ENCODE measurements at places on chromosomes 11 and 22.
A peak's percentile ranks its signal among the peaks of the same experiment; 100 is the strongest.

GRCh38 chr22:24726848-24727217 is 47.7 kb downstream of the PIWIL3 start:
- no peak for DNase-seq

DNA sequence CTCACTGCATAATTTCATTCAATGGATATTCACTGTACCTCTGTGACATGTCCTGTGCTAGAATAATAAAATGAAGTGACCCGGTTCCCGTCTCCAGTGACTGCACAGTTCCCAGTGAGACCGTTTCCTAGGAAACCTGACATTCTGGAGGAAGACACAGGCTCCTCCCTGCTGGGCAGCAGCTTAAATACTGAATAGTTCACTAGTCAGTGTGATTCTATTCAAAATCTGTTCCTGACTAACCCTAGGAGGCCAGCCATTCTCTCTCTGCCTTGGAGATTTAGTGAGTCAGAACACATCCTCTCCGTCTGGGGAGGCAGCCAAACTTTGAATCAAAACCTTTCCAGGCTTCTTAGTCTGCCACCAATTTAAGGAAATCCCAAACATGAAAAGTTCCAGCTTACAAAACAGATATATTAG is 11.3 kb downstream of the TRIM66 start:
- DNase-seq, result no peak

DNA sequence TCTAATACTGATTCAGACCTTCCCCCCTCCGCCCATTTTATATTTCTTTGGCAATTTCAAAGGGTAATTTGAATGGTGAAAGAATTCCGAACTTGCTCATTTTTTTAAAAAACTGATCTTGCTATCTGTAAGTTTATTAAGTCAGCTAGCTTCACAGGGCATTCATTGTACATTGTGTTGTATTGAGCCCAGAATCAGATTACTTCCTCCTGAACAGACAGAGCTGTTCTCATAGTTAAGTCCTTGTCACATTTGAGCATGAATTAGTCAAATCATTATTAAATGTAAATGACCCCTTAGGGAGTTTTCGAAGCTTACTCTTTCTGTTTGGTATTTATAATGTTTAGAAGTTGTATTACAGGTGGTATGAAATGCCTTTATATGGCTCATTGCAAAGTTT is 34.4 kb downstream of the CYP2R1 start:
- DNase-seq, result no peak

GRCh38 chr22:38455530-38456271 is 702 bp upstream of the KCNJ4 start:
- DNase-seq, result no peak

DNA sequence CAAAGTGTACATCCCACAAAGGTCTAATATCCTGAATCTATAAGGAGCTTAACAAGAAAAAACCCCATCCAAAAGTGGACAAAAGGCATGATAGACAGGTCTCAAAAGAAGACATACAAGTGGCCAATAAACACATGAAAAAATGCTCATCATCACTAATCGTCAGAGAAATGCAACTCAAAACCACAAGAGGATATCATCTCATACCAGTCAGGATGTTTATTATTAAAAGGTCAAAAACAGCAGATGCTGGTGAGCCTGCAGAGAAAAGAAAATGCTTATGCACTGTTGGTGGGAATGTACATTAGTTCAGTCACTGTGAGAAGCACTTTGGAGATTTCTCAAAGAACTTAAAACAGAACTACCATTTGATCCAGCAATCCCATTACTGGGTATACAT is 12.7 kb downstream of the LGALS12 start:
- DNase-seq, result peak; percentile 55

GRCh38 chr22:38214302-38215056 is 12.7 kb downstream of the MAFF start:
- peak; percentile 82 for DNase-seq

- no peak for DNase-seq
Observed at GRCh38 chr22:36021606-36022153, 6.9 kb downstream of the RBFOX2 start.

GRCh38 chr11:131824771-131825170 is 454.4 kb downstream of the NTM start:
- no peak for DNase-seq

GRCh38 chr11:67652965-67653845 is 2.7 kb upstream of the ACY3 start:
- DNase-seq, result no peak

DNA sequence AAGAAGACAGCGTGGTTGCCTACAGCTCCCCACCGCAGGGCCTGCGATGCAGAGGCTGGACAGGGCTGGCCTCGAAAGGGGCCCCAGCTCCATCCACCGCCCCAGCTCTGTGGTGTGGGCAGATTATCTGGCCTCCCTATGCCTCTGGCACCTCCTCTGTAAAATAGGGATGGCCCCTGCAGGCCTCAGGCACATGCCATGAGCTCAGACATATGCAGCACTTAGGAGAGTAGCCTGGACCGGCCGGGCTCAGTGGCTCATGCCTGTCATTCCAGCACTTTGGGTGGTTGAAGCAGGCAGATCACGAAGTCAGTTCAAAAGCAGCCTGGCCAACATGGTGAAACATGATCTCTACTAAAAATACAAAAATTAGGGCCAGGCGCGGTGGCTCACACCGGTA is 7.4 kb downstream of the APOBEC3D start:
- DNase-seq, result no peak

DNA sequence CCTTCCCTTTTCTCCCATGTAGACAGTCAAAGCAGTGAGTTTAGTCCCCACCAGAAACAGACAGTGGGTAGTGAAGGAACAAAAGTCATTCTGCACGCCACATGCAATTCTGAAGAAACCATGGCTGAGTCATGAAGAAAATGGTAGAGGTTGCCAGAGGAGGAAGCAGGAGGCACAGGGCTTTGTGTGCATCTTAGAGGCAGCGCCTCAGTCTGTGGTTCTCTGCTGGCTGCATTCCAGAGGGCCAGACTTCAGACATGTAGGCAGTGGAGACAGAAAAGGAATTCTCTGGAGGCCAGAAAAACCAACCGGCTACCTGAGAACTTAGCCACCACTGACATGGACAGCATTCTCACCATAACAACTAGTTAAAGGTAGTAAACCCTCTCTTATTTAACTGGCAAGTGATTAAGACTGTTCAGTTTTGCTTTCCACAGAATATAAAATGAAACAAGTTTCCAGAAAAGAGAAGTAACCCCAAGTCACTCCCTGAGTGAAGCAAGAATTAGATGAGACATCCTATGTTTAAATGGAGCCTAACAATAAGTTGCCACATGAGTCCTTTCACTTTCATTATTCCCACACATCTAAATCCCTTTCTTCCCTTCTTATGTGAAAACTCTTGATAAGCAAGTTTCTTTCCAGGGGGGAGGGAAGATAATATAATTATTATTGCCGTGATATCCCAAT is 556.1 kb downstream of the SOX6 start:
- peak; percentile 33 for DNase-seq

DNA sequence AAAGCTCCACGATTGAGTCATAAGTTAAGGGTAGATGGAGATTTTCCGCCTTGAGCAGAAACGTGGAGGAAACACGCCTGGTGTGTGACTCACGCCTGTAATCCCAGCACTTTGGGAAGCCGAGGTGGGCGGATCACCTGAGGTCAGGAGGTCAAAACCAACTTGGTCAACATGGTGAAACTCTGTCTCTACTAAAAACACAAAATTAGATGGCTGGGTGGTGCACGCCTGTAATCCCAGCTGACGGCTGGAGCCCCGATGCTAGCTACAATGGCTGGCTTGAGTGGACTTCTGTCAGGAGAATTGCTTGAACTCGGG is 17.3 kb upstream of the DGCR8 start:
- DNase-seq, result no peak

- DNase-seq, result peak; percentile 81
Observed at GRCh38 chr22:37316875-37317371, 34.6 kb downstream of the CYTH4 start.

GRCh38 chr22:44702479-44703198 is 635 bp downstream of the PRR5 start:
- DNase-seq, result no peak

DNA sequence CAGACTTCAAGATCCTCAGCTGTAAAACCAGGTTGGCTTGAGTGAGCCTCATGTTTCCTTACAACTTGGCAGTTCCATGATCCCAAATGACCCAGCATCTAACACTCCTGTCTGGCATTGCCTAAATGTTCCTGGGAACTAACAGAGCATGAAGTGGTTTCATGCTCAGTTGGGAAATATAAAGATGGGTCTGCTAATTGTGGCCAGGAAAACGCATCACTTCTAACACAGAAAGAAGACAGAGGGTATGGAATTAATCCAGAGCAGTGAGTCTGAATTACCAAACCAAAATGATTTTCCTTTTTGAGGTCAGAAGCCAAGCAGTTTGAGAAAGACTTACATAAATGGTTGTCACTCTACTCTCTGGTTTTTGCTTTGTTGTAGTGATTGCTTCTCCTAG is 60.5 kb upstream of the MMP13 start:
- no peak for DNase-seq

- DNase-seq, result no peak
Observed at GRCh38 chr11:133026952-133027351, 505.3 kb downstream of the OPCML start.
